Epithelial cell of umbilical artery (primary cell): ENCODE measurements at places on chromosomes 3 and 15. TPM values are rescaled to one million over a fixed set of nuclear protein-coding genes. Genes with fewer than 3 reads are reported as not detected.

The ST8SIA2 gene
- not detected in 2 replicates for total RNA-seq

The PPM1M gene
- 5.8 and 12.3 TPM in 2 replicates for total RNA-seq

The C2CD4B gene
- 65.3 and 94.7 TPM in 2 replicates for total RNA-seq

The KCNMB3 gene
- total RNA-seq: 0.65 and 1.1 TPM in 2 replicates
